ENCODE measurements at places on chromosomes 5 and 9.

- DNase-seq = no peak
Measured at GRCh38 chr9:101455656-101456240, 20.2 kb upstream of the ALDOB start.

- no peak for DNase-seq
Measured at GRCh38 chr5:119312403-119312802, 43.4 kb upstream of the TNFAIP8 start.

DNA sequence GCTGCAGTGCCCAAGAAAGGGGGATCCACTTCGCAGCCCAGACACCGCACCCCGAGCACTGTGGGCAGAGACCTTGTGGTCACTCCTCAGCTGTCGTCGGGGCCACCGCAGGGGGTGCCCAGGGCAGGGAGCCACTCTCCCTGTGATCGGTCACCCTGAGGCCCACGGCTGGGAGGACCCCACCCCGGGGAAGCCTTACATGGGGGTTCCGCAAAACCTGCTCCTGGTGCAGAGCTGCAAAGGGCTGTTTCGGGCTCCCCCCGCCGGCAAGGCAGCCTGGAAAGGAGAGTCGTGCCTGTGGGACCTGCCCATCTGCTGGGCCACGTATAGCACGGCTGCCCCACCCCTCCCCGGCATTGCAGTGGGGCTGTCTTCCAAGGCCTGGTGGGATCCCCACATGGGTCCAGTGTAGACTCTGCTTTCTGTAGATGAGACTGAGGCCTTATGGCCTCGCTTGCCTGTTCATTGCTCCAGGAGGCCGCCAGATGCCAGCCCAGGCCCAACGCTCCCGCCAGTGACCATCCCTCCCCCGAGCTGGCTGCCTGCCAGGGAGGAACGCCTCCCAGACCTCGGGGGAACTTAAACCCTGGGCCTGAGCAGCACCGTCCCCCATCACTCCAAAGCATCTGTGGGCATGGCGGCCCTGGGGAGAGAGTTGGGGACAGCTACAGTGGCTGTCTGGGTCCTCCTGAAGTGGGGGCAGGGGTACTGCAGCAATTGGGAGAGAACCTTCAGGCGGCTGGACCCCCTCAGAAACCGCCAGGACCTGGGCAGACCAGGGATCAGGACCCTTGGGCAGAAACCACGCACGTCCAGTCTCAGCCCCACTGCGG lies 1.6 kb upstream of the DNLZ start:
- DNase-seq = no peak

- no peak for DNase-seq
Measured at GRCh38 chr5:74725331-74725730, 40.3 kb downstream of the HEXB start.

GRCh38 chr9:125922854-125923253 lies 175.7 kb downstream of the PBX3 start:
- DNase-seq = no peak

- DNase-seq = no peak
Measured at GRCh38 chr9:137870432-137870831, 7.2 kb upstream of the CACNA1B start.

GRCh38 chr5:153459051-153459743 lies 31.3 kb upstream of the GRIA1 start:
- no peak for DNase-seq

DNA sequence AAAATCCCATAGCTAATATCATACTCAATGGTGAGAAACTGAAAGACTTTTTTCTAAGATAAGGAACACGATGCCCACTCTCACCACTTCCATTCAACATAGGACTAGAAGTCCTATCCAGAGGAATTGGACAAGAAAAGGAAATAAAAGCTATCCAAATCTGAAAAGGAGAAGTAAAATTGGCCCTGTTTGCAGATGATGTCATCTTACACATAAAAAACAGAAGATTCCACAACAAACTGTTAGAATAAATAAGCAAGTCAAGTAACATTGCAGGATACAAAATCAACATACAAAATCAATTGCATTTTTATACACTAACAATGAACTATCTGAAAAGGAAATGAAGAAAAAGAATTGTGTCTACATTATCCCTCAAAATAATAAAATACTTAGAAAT lies 308.0 kb downstream of the MCTP1 start:
- no peak for DNase-seq

DNA sequence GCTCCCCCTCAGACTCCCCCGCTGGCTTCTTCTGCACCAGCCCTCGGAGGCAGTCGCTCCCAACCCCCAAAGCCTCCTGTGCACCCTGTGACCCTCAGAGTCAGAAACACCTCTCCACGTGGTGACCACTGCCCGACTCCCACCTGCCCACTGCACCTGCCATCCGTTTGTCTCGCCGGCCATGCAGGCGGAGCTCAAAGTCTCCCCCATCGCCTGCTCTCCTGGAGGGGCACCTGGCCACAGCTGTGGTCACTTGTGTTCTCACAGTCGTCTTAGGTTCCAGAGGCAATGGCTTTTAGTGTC lies 38.2 kb downstream of the MRPL36 start:
- no peak for DNase-seq
